ENCODE measurements at places on chromosomes 2 and 18.

GRCh38 chr2:19932928-19933327 is 31.1 kb upstream of the TTC32 start:
- no peak for DNase-seq

DNA sequence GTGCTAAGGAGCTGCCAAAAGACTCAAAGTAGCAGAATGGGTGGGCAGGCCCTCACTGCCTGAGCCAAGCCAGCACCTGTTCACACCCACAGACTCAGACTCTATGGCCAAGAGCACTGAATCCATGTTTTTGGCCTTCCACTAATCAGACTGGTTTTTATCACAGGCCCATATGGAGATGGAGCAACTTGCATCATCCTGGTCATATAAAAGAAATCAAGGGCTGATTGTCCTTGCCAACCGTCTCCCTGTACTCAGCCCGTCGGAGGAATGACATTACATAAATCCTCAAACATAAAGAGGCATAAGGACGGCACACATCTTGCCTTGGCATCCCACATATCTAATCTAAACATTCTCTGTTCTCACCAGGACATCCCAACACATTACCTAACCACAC is 66.7 kb downstream of the MARCHF4 start:
- no peak for DNase-seq

DNA sequence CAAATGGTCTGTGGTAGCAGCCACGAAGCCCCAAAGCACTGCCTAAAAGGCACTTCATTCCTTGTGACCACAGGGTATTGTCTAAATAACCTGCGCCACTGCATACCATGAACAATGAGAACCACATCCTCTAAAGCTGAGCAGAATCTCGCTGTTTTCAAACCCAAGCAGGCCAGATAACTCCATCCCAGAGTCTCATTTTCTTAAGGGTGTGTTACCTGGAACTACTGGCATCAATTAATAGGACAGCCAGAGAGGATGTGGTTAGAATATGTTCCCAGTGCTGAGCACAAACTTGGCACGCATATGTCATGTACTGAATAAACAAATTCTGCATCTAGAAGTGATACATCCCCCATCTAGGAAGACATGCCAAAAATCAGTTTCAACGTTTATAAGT is 13.0 kb downstream of the VPS4B start:
- DNase-seq, result no peak

DNA sequence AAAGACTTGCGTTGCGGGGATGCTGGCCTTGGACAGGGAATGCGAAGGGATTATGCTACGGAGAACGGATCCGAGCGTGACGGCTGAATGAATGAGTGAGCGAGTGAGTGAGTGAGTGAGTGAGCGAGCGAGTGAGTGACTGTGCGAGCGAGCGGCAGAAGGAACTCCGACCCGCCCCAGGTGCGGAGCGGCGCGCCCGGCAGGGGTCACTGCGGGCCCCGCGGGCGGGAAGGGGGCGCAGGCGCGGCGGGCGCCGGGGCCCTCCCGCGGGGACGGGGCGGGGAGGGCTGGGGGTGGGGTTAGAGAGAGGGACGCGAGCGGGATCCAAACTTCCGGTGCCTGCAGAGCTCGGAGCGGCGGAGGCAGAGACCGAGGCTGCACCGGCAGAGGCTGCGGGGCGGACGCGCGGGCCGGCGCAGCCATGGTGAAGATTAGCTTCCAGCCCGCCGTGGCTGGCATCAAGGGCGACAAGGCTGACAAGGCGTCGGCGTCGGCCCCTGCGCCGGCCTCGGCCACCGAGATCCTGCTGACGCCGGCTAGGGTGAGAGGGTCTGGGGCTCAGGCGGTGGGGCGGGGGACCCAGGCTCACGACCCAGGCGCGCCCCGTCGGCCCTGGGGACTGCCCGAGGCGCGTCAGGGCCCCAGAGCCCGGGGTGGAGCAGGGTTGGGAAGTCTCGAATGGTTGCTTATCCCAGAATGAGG is at the start of gene ITM2C:
TSS of gene ITM2C (plus strand) at position 338 of the 702 bp plus-strand sequence. CDS start at position 422, 84 bp downstream.
- DNase-seq, result peak; percentile 69

GRCh38 chr2:1641523-1641922 is 102.8 kb downstream of the PXDN start:
- DNase-seq, result no peak

- DNase-seq, result no peak
Measured at GRCh38 chr2:210961249-210961648, 404.9 kb downstream of the CPS1 start.

Measured in CD8-positive, alpha-beta T cell (primary cell).